Activated CD8-positive, alpha-beta memory T cell treated with anti-CD3 and anti-CD28 coated beads for 1 hour (primary cell): ENCODE measurements at places on chromosomes 2 and 18.

GRCh38 chr2:70723286-70723885 lies 44.6 kb downstream of the ADD2 start:
- DNase-seq: no peak

DNA sequence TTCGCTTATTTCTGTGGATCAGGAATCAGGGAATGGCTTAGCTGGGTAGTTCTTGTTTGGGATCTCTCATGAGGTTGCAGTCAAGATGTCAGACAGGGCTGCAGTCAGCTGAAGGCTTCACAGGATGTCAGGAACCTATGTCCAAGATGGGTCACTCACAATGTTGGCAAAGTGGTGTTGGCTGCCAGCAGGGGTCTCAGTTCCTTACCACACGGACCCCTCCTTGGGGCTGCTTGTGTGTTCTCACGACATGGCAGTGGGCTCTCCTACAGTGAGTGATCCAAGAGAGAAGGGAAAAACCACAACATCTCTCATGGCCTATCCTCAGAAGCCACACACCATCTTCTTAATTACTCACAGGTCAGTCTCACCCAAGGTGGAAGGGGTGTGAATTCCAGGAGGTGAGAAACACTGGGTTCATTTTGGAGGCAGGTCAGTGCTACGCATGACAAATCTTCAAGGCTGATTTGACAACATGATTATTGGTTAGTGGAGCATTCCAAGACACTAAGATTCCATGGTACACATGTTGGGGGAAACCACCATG lies 1.3 kb upstream of the ANTXR1 start:
- DNase-seq: no peak

DNA sequence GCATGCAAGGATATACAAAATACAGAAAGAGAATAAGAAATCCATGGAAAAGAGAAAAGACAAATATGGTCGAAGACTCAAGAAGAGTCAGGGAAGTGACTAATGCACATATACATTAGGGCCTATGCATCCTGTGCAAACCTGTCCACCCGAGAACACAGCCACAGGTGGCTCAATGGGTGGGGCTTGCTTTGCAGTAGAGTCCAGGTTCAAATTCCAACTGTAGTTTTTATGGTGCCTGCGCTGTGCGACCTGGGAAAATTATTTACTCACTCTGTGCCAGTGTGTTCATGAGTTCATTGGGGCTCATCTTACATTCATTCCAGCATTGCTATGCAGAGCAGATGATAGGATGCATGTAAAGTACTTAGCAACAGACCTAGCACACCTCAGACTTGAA lies 244.7 kb downstream of the CTNNA2 start:
- DNase-seq: no peak

GRCh38 chr2:143152219-143152618 lies 23.0 kb downstream of the ARHGAP15 start:
- DNase-seq: no peak

DNA sequence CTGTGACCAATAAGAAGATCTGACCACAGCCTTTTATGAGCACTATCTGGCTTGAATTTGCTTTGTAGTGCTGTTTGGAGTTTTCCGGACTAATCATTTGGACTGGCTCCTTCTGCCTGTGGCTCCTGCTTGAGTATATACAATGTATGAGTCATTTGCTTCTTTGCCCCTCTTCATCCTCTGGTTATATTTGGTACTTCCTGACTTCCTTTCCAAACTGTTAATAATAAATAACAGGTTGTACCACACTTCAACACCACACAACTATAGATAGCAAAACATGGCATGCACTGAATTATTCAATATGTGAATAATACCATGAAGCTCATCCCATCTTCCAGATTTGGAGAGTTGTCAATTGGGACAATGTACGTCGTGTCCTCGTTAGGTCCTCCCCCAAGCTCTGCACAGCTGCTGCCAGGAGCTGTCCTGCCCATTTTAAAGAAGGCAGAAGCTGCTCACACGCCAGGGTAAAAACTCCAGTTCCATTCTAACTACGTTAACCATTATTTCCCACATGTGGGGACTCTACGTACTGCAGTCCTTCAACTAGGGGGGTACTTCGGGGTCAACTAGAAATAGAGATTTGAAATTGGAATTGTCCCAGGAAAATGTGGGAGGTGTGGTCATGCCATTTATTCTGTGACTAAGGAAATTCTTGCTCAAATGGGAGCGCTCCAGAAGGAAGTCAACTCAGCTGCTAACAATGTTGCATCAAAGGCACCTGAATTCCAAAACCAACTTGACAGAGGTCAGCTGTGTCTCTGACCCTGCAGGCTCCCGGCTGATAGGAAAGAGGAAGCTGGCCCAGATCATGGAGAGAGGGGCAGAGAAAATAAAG lies 38.1 kb downstream of the ST8SIA5 start:
- DNase-seq: no peak

DNA sequence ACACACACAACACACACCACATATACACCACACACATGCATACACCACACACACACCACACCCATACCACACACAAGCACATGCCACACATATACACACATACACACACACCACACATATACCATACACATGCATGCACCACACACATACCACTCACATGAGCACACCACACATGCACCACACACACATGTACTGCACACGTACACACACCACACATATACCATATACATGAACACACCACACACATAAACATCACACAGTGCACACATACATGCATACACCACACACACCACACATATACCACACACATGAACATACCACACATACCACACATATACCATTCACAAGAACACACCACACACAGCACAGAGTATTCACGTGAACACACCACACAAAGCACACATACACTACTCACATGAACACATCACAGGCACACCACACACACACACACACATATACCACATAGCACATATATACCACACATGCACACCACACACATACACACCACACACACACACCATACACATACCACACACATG lies 219.9 kb upstream of the RAB6C start:
- no peak for DNase-seq

- no peak for DNase-seq
Measured at GRCh38 chr2:3638456-3638810, 19.6 kb upstream of the ALLC start.

DNA sequence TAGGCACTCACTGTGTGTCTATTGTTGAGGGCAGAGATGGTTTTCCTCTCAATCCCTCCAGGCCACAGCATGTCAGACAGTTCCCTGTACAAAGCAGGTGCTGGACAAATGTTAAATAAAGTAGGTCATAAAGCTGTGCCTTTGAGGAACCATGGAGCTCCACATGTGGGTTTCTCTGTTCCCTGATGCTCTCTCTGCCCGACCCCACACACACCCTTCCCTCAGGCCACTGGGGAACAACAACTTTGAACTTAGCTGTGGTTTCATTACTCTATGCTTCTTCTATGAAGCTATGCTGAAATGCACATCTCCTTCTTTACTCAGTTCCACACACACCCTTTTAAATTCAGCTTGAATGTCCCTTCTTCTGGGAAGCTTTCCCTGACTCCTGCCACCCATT lies 415.3 kb downstream of the HRH4 start:
- DNase-seq: no peak

DNA sequence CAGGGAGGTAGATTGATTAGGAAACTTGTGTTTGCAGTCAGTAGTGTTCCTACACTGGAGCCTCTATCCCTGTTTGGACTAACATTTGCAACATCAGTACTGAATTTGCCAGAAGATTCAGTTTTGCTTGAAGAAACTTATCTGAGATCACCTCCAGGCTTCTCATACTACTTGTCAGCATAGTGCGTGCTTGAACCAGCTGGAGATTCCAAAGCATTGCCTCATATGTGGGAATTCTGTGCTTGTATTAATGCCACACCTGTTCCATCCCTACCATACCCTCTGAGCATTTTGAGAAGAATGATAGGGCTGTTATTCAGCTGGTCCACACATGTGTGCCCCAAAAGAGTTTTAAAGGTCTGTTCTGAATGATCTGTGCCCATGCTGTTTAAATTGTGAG lies 148.7 kb downstream of the RAPGEF4 start:
- no peak for DNase-seq

DNA sequence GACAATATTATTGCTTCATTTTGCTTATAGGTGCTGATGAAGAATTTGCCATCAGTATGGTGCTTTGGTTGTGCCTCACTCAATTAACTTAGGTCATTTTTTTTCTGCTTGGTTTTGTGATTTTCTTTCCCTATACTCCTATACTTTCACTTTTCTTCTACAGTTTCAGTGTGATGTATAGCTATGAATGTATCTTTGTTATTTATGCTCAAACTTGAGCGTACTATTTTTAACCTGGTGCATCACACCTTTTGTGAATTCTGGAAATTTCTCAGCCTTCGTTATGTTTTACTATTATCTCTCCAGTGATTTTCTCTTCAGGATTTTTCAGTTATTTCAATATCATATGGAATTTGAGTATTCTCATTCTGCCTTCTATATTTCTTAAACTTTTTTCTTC lies 2035.3 kb upstream of the LRRTM1 start:
- no peak for DNase-seq

GRCh38 chr2:144390424-144391020 lies 129.4 kb downstream of the ZEB2 start:
- DNase-seq: no peak

- DNase-seq: no peak
Measured at GRCh38 chr2:232374356-232374755, 4.2 kb upstream of the ALPP start.

- DNase-seq: no peak
Measured at GRCh38 chr2:9944330-9944758, 7.1 kb upstream of the GRHL1 start.

DNA sequence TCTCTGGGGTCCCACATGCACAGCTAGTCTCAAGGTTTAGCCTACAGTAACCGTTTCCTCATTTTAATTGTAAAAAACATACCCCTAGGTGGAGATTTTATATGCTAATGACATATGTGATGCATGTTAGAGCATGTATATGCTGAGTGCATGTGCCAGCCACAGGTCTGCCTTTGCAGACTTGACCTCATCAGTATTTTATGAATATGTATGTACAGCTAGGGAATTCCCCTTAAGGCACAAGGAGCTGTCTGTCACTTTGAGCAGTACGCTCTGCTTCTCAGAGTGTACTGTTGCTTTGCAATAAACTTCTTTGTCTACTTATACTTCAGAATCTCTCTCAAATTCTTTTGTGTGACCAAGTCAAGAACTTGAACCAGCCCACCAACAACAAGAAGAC lies 131.2 kb upstream of the ERBB4 start:
- DNase-seq: no peak

DNA sequence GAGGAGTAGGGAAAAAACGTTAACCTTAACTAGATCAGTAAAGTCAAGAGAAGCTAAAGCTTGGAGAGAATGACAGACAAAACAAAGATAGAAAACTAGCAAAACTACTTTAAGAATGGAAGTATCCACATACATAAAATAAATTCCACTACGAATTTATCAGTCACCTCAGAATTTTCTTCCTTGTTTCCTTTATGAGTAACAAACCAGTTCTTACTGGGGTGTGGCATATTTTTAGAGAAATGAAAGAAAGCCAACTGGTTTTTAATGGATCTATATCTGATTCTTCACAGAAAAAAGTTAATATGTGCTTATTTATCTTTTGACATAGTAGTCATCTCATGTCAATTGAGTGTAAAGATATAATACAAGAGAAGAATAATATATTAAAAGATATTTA lies 2033.7 kb upstream of the CELF4 start:
- DNase-seq: no peak

- no peak for DNase-seq
Measured at GRCh38 chr2:177753682-177754491, 318.7 kb downstream of the PDE11A start.

DNA sequence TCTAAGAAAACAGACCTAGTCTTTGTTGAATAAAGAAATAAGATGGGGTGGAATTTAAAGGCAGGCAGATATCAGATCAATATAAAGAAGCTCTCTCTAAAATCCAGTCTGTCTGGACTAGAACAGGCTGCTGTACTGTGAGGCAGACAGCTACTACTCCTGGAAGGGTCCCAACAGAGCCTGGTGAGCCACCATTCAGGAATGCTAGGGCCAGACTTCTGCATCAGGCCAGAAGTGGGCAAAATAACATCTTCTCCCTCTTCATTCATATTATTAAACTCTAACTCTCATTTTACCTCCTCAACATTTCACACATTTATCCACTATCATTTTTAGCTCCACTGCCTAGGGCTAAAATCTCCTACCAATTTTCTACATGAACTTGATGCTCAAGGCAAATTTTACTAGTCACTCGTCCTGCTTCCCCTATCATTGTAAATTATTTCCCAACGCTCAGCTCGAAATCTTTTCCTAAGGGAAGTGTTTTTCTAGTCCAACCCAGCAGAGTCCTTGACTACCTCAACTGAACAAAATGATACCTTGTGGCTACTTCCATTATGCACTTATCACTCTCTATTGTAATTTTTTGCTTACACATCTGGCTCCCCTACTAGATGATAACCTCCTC lies 45.2 kb upstream of the GLS start:
- DNase-seq: no peak

DNA sequence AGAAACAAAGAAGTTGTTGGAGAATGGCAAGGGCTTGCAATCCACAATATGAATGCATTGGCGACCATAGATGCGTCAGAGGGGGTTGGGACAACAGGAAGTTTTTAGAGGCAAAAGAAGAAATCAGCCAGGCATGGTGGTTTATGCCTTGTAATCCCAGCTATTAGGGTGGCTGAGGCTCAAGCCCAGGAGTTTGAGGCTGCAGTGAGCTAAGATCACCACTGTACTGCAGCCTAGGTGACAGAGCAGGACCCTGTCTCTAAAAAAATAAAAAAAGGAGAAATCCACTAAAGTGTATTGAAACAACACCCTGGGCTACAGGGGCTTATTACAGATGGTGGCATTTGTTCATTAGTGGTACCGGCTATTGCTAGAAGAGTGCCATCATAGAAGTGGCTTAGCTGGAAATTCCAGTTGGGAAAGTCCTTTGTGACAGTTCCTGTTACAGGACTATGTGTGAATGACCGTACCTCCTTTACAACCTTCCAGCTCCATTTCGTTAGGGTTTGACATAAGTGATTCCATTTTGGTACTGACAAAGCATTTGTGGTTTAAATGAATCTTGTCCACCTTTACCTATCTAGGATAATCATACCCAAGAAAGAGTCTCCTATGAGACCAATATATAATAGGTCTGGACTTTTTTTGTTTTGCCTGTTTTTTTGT lies 10.7 kb upstream of the WDSUB1 start:
- no peak for DNase-seq

DNA sequence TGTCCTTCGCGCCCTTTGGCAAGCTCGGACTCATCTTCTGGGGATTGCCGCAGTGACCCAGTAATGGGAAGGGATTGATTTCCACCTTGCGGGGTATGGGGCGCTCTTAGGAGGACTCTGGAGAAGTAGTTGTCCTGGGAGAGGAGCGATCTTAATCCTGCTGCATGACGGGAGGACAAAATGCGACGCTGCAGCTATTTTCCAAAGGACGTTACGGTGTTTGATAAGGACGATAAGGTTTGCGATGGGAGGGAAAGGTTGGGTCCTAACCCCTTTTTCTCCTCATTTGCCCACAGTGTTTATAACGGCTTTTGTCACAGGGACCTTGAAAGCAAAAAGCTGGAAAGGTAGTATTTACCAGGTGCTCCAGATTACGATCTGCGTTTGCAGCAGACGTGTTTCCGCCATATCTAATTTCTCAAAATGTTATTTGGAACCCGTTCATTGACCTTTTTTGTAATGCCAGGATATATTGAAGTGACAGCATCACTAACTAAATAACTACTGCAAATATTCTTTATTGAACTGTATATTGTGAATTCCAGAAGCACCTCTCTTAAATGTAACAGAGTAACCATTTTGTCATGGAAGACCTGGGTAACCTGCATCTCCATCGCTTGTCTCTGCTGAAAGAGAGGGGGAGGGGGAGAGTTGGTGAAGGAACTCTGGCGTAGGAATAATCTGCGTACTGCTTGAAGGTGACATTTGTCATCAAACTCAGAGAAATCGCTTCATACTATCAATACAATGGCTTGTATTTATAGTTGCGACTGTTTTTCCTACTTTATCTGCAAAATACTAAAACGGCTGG lies 590 bp downstream of the MDH1 start:
- no peak for DNase-seq
